ENCODE measurements at places on chromosomes 2 and 18.

- no peak for DNase-seq
These were observed 337.2 kb downstream of the NBAS start for GRCh38 chr2:15223887-15224286.

- no peak for DNase-seq
These were observed 54.8 kb downstream of the CDC42EP3 start for GRCh38 chr2:37616677-37617005.

GRCh38 chr2:188318161-188318749 lies 26.6 kb downstream of the GULP1 start:
- DNase-seq, result no peak

DNA sequence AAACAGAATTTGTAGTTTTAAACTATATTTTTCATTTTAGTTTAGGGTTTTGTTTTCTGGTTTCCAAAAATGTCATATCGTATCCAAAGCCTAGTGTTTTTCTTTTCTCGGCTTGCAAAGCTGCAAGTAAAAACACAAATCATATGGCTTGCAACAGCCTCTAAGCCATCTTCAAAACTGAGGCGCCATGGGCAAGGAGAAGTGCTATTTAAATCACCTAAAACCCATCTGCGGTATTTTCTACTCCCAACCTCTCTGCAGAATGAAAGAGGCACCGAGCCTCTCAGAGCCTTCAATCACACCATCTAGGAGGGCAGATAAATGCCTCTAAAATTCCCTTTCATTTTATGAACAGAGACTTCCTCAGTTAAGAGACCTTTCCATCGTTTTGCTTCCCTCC lies 25.2 kb downstream of the FECH start:
- DNase-seq, result no peak

DNA sequence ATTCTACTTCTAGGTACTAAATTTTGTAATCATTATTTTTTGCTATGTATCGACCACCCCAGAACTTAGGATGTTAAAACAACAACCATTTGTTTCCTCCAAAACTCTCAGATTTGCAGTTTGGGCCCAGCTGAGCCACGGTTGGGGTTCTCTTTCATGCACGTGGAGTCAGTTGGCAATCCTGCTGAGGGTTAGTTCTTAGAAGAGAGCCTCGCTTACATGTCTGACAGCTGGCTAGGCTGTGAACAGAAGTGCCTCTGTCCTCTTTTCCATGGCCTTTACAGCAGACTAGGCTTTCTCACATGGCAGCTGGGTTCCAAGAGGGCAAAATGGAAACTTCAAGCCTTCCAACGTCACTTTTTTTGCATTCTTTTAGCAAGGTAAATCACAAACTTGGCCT lies 9.3 kb upstream of the RGPD4 start:
- no peak for DNase-seq

DNA sequence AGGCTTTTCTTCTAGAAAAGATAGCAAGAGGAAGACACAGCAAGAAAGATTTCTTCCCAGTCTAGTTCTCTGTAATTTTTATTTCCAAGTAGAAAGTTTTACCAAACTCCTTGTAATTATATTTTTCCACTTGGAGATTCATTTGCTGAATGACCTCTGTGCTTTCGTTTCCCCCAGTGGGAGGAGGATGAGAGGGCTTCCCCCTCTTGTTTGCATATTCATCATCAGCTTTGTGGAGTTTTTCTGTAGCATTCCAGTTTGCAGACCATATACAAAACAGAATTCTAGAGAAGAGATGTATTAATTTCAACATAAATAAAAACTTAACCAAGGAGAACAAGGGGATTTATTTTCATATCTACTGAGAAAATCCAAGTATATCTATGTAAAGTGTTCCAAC lies 51.3 kb downstream of the RMDN2 start:
- DNase-seq, result no peak

DNA sequence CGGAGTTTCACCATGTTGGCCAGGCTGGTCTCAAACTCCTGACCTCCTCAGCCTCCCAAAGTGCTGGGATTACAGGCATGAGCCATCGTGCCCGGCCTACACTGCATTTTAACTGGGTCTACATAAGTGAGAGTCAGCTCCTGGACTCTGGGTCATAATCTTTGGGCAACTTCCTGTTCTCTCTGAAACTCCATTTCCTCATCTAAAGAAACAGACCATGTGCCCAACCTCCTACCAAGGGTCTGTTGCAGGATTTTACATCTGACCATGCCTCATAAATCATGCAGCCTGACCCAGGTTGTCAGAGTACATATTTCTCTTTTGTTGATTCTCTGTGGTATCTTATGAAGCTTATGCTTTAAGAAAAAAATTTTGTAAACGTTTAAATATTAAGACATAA lies 280.4 kb downstream of the ALPK2 start:
- DNase-seq, result no peak

GRCh38 chr2:134146620-134147019 lies 107.3 kb upstream of the MGAT5 start:
- no peak for DNase-seq

- DNase-seq, result no peak
These were observed 124.5 kb downstream of the TMEM182 start for GRCh38 chr2:102886216-102886893.

- no peak for DNase-seq
These were observed 155.3 kb upstream of the SIX3 start for GRCh38 chr2:44786045-44786816.

- DNase-seq, result no peak
These were observed 324.8 kb downstream of the ARHGAP15 start for GRCh38 chr2:143453981-143454511.

- DNase-seq, result no peak
These were observed 297.2 kb upstream of the SLC14A2 start for GRCh38 chr18:45317948-45318640.

- no peak for DNase-seq
These were observed 56.8 kb downstream of the ATF2 start for GRCh38 chr2:175111200-175111657.

DNA sequence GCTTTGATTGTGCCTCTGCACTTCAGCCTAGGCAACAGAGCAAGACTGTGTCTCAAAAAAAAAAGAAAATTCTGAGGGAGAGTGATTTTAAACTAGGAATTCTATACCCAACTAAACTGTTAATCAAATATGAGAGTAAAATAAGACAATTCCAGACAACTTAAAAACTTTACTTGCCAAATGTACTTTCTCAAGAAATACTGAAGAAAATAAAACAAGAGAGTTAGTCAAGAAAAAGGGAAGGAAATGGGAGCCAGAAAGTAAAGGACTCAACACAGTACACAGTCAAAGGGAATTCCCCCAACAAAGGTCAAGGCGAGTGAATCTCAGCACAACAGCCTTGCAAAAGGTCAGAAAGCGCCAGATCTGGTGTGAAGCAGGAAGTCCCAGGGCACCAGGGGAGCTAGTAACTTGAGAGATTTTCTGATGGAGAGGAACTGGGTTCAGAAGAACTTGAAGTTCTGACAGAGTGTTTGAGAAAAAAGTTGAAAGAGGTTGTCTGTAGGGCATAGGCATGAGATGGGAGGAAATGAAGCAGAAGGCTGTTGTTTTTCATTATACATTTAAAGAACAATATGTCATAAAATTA lies 22.6 kb upstream of the TBC1D8 start:
- no peak for DNase-seq

DNA sequence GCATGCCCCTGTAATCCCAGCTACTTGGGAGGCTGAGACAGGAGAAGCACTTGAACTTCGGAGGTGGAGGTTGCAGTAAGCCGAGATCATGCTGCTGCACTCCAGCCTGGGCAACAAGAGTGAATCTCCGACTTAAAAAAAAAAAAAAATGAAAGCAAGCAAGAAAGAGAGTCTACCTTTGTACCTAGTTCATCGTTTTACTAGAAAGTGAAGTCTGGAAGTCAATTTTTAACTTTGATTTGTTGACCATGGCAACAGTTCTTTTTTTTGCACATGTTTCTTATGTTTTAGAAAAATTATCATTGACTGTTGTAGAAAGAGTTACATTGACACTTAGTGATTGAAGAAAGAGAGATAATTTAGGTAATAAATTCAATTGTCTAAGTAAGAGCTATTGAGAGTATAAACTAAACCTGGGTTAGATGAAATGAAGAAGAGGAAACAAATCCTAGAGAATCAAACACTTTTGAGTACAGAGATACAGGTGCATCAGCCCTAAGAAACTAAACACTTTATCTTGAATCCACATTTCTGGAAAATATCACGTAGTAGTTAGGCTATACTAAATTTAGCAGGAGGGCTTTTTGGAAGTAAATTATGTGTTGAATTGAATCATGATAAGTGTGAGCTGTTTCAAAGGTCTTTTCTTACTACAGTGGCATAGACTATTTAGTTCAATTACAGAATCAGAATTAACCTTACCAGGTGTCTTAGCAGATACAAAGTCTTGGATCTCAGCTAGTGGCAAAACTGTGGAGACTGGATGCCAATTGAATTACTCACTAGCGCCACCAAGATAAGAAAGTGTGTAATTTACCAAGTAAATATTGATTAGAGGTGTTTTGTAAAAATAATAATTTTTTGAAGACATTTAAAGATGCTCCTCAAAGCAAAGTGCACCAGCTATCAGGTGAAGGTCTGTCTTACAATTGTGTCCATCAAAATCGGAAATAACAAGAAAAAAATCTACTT lies 303.4 kb upstream of the NRXN1 start:
- DNase-seq, result no peak

GRCh38 chr2:188979187-188980114 lies 5.3 kb downstream of the COL3A1 start:
- DNase-seq, result no peak

GRCh38 chr18:23838233-23838632 lies 149.0 kb downstream of the LAMA3 start:
- DNase-seq, result no peak

- DNase-seq, result no peak
These were observed 70.6 kb upstream of the KLF7 start for GRCh38 chr2:207236156-207236935.

DNA sequence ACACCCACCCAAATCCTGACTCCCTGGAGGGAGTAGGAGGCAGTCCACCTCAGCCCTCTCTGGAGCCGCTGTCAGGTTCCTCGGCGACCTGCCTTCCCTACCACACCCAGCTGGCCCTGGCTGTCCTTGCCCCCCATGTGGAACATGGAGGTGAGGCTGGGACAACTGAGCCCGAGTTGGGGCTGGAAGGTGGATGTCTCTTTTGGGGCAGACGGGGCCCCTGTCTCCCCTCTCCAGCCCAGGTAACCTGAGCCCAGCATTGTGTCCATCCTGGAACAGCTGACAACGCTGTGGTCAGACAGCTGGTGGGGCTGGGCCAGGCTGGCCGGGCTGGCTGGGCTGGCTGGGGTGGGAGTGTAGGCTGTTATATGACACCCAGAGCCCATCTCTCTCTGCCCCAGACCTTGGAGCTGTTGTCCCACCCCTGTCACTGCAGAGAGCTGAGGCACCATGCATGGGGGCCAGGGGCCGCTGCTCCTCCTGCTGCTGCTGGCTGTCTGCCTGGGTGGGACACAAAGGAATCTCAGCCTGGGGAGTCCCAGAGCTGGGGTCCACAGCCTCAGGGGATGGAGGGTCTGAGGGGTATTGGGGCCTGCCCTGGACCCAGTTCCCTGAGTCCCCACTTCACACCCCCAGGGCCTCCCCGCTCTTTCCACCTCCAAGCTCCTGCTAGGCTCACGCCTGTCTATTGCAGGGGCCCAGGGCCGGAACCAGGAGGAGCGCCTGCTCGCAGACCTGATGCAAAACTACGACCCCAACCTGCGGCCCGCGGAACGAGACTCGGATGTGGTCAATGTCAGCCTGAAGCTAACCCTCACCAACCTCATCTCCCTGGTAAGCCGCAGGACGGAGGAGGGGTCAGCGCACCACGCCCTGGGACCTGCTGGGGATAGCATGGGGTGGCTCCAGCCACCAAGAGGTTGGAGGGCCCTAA lies at the start of gene CHRNG:
CHRNG (plus strand) TSS at position 395 of the 934 bp plus-strand sequence; CDS start at position 451, 56 bp downstream.
- DNase-seq, result no peak

- DNase-seq, result no peak
These were observed 114.8 kb upstream of the ZNF236 start for GRCh38 chr18:76707534-76707933.

DNA sequence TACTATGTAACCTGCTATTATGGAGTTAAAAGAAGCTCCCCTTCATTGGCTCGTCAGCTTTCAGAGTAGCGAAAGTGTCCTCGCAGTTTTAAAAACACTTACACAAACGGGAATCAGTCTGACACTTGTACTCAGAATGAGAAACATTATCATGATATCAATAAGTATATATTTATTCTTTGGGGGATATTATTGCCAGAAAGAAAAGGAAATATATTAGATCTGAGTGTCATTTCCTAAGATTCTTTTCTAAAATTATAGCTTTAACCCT lies 584.5 kb downstream of the ZEB2 start:
- no peak for DNase-seq

GRCh38 chr18:28801876-28802275 lies 624.9 kb upstream of the CDH2 start:
- no peak for DNase-seq

DNA sequence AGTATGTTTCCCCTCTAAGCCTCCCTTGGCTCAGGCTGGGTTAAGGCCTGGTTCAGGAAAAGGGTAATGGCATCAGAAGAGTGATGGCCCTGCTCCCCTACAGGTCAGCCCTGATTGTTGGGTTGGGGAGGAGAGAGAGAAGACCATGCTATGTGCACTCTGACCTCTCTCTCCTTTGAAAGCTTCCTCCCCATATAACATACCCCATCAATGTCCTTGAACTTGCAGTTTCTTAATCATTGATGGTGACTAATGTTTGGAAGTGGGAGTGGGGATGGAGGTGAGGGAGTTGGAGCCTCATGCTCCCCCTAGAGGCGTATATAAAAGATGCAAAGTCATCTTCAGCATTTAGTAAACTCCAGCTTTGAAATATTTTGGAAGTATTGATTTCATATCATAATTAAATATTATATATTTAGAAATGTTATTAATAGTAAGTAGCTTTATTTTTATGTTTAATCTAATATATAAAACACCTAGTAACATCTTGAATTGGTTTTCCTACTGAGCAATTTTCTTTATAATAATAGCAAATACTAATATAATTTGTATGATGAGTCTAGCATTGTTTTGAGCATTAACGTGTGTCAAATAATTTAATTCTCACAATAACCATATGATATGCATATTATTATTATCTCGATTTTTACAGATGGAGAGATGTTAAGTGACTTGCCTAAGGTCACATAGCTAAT lies 8.8 kb downstream of the PLCL1 start:
- DNase-seq, result no peak

- DNase-seq, result no peak
These were observed 87.3 kb downstream of the ALK start for GRCh38 chr2:29834036-29834540.

- peak; percentile 7 for DNase-seq
These were observed 80.7 kb upstream of the MEX3C start for GRCh38 chr18:51278045-51278649.

DNA sequence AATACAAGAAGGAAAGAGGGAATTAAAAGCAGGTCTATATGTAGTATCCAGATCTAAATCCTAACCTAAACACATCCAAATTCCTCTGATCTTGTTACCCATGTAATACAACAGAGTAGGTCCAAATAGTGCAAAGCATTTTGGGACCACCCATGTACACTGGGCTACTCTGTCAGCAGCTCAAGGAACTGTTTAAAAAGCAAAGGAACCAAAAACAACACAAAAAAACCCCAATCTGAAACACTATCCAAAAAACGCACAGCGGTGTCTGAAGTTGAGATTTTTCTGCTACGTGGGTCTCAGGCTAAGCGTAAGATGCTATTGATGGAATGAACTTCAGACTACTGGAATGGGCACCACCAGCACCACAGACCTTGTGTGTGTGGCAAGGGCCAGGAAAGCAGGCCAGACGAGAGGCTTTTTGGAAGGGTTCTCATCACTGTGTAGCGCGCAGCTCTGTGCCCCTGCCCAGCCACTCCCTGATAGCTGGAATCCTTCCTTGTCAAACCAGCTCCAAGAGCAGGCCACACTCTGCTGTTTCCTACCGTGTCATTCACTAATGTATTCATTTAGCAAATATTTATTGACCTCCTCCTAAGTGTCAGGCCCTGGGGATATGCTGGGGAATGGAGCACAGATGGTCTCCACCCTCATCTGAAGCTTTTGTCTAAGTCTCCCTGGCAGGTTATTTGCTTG lies 101.4 kb downstream of the COLEC12 start:
- DNase-seq, result no peak
